ENCODE measurements at places on chromosomes 3 and 15.

DNA sequence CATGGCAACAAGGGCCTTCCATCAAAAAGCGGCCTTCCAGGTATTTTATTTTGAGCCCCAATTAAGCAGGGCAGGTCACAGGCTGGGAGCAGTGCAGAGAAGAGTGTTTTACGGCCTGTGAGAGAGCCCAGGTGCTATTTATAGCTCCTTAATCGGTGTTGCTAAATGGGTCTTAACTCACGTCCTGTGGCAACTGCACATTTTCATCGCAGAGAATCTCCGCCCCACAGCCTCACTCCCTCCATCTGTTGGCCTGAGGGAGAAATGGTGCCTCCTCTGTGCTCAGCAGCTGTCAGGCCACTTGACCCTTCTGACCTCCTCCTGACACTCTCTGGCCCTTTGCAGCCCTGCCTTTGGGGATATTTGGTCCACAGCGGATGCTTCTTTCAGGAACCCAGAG, 58.6 kb downstream of the SPSB4 start:
- peak; percentile 31 for DNase-seq

GRCh38 chr3:75781079-75781745, 4.1 kb downstream of the ZNF717 start:
- no peak for DNase-seq

GRCh38 chr3:170740285-170740684, 129.7 kb downstream of the RPL22L1 start:
- DNase-seq: no peak

- DNase-seq: no peak
Observed at GRCh38 chr3:152381881-152382295, 113.2 kb downstream of the MBNL1 start.

DNA sequence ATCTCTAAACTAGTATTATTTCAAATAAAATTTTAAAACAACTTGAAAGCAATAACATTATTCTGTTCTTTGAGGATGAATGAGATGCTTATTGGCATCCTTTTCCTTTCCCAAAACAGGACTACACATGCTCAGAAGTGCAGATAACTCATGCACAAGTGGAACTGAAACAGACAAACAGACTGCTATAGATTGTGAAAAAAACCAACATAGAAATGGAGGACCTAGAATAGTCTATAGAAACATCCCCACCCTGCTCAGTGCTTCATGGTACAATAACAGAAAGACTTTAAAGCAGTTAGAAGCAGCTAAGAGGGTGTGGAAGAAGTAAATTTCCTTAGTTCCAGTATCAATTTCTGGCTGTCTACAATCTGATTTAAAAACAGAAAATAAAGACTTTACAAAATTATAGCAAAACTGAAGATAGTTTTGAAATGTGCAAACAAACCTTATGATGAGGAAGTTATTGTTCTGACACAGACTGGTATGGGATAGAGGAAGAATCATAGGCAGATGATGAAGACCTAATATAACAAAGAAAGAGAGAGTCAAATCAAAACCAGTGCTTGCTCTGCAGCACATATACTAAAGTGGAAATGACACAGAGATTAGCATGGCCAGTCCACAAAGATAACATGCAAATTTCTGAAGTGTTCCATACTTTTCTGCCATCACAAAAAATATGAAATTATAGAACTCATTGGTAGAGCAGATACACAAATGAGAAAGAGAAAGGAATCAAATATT, 1025.4 kb downstream of the SQOR start:
- no peak for DNase-seq

GRCh38 chr3:149615731-149616221, 42.0 kb downstream of the WWTR1 start:
- no peak for DNase-seq

DNA sequence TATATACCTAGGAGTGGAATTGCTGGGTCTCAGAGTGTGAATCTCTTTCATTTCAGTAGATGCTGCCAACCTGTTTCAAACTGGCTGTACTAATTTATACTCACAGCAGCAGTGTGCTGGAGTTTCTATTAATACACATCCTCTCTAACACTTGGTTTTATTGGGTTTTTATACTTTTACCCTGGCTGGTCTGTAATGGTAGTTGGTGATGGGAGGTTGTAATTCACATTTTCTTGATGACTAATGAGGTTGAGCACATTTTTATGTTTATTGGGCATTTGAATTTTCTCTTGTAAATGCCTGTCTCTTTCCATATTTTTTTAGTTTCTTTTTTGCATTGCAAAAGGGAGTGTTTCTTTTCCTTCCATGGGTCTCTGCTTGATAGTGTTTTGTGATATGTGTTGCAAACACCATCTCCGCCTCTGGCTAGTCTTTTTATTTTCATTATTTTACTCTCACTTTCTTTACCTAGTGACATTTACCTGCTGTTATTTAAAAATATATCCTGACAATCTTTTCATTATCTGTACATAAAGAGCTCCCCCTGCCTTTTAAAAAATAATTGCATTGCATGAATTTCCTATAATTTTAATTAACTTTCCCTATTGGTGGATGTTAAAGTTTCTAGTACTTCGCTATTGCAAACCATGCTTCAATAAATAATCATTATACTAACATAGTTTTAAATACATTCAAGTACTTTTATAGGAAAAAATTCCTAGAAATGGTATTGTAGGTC, 49.0 kb upstream of the GCNT3 start:
- no peak for DNase-seq

GRCh38 chr3:138326866-138327595, 2.6 kb downstream of the NME9 start:
- peak; percentile 71 for DNase-seq

DNA sequence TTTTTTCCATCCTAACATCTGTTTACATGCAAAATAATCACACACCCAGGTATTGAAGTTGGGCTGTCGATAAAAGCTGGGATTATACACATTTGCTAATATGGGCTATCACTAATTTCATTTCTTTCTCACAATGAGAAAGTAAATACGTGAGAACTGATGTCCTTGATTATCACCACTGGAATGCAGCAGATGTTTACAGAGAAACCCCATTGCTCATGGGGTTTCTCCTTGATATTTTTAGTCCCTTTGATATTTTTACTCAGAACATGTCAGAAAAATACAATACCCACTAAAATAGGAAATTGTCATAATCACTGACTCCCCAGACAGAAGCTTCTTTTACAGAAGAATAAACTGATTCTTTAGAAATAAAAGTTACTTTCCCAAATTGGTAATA, 535.1 kb upstream of the CCDC54 start:
- no peak for DNase-seq

DNA sequence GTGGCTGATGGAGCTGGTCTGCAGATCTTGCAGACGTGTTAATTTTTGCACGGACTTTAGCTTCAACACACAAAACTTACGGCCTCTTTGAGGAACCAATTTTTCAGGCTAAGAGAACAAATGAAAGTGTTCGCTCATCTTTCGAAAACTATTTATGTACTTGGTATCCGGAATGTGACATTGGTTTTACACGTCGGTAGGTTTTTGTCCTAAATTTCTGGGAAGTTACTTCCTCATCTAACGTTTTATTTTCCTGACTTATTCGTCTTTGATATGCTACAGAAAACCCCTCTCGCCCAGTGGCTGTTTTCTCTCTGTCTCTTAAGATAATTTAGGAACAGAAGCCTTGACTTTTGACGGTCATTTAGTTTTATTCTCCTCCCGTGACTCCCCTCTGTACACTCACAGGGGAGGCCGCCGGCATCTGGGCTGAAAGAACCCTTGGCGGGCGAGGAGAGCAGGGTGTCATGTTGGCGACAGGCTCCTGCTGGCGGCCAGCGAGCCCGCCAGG, 834 bp upstream of the GREM1 start:
- no peak for DNase-seq

Data from vagina (tissue), 2 donors.